ENCODE measurements at places on chromosomes 1 and 21.
A peak's percentile ranks its signal among the peaks of the same experiment; 100 is the strongest.

GRCh38 chr1:18010408-18010807 lies 97.2 kb upstream of the IGSF21 start:
- DNase-seq: no peak

DNA sequence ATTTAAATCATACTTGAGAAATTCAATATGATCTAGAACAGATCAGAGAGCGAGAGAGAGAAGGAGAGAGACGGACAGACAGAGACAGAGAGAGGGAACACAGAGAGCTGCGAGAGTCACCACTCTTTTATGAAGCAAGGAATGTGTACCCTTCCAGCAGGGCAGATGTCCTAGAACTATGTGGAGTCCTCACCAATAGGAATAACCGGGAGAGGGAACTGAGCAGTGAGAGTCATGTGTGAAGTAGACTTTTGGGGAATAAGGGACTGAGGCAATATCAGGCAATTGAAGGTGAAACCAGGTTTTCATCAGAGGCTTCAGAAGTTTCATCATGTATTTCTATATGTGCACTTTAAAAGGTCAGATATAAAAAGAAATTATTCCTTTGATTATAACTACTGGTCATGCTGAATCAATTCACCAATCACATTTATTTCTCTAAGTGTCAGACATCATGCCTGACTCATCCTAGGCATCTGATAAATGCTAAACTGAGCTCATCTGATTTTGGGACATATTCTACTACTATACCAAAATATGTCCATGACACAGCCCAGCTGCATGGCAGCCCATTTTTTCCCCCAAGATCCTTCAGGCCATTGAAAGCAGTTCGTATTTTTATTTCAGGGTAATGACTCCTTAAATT lies 22.4 kb downstream of the VTCN1 start:
- no peak for DNase-seq

DNA sequence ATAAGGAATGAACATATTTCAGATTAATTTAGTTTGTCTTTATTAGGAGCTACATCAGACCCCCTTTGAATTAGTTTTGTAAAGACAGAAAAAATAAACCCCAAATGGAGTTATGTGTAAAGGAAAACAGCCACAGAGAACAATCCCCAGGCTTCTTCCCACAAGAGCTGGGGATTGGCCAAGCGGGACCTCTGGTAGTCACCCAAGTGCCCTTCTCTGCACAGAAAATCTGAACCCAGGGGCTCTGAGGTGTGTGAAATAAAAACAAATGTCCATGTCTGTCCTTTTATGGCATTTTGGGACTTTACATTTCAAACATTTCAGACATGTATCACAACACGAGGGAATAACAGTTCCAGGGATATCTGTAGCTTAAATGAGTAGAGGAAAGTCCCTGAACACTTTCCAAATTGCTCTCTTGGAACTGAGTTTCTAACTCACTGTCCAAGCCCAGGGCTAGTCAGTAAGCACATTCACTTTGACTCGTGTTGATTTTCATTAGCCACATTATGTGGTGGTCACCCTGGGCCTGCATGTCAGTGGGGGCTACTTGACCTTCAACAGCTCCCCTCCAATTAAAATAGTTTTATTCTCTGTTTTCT lies 22.5 kb downstream of the DPT start:
- DNase-seq: no peak

- no peak for DNase-seq
Observed at GRCh38 chr1:224554620-224555259, 61.4 kb upstream of the CNIH3 start.

- DNase-seq: no peak
Observed at GRCh38 chr21:33244082-33244778, 14.5 kb downstream of the IFNAR2 start.

DNA sequence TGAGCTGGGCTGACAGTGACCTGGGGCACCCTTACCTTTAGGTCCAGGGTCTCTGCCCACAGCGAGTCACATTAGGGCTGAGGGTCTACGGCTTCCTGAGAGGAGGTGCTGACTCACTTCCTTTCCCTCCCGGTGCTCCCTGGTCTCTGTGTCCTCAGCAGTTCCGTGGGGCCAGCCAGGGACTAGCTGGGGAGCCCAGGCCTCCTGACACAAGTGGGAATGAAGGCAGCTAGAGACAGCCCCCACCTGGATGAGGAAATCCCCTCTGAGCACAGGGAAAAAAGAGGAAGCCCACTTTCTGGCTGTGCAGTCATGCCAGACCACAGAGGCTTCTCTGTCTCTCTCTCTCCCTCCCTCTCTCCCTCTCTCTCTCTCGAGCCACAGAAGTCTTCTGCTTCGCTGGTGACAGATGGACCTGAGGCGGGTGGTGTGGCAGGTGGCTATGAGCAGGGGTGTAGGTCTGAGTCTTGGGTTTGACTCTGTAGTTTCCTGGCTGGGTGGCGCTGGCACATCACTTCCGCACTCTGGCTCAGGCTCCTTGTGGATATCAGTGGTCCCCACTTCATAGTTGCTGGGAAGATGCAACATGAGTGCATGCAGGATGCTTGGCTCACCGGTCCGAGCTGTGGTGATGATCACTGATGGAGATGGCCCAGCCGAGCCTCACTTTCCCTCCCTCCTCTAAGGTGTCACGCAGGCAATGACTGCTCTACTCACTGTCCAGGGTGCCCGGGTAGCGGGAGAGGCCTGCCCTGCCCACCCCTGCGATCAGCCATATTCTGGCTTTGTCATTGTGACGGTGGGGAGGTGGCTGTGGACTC lies 3.5 kb downstream of the SLC66A1 start:
- DNase-seq: peak; percentile 64

DNA sequence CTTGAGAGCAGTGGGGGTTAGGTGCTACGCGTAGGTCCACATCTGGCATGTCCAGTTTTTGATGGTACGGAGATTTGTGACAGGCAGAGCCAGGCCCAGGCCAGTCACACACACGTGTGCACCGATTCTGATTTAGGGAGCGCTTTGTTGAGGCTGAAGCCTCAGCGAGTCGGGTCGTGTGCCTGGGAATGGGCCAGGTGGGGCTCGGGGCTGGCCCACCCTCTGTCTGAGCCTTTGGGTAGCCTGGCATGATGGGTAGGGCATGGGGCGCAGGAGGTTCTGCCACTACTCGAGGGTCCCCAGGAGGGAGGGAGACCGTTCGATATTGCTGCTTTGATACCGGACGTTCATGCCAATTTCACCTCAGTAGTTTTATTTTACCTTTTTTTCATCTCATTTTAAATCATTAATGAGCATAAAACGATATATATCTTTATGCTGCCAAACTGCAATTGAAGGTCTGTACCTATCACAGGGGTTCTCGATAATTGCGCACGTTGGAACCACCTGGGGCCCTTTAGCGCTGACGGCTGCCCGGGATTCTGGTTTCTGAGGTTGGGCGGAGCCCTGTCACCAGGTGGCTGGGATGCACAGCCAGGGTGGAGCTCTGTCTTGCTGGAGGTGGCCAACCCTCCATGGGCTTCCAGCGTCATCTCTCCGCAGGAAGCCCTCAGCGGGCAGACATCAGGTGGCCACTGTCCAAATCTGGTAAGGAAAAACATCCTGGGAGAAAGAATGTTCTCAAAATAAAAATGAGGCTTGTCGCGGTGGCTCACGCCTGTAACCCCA lies 71.9 kb downstream of the SCCPDH start:
- DNase-seq: no peak

DNA sequence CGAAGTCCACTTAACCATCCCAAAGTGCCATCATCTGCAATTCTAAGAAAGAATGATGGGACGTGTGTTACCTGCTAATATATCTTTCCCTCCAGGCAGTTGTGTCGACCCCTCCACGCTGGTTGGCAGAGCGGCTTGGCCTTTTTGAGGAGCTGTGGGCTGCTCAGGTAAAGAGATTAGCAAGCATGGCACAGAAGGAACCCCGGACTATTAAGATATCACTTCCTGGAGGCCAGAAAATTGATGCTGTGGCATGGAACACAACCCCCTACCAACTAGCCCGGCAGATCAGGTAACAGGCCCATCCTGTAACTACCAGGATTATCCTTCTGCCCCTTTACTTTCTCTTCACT lies 520 bp downstream of the TARS2 start:
- no peak for DNase-seq

DNA sequence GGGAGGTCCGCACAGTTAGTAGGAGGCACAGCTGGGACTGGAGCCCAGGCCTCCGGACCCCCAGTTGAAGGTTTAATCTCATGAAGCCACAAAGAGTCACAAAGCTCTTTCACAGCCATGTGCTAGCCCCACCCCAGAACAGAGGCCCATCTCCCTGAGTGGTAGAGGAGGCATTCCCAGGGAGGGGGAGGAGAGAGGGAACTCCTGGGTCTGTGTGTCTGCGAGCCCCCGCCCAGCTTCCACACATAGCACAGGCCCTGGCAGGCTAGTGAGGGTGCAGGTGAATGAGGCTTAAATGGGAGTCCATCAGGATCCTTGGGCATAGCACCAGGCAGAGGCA lies 197.8 kb downstream of the MATN1 start:
- DNase-seq: no peak

- no peak for DNase-seq
Observed at GRCh38 chr1:155175281-155175926, 1.8 kb downstream of the TRIM46 start.

GRCh38 chr21:45987121-45987711 lies 5.6 kb downstream of the COL6A1 start:
- no peak for DNase-seq

DNA sequence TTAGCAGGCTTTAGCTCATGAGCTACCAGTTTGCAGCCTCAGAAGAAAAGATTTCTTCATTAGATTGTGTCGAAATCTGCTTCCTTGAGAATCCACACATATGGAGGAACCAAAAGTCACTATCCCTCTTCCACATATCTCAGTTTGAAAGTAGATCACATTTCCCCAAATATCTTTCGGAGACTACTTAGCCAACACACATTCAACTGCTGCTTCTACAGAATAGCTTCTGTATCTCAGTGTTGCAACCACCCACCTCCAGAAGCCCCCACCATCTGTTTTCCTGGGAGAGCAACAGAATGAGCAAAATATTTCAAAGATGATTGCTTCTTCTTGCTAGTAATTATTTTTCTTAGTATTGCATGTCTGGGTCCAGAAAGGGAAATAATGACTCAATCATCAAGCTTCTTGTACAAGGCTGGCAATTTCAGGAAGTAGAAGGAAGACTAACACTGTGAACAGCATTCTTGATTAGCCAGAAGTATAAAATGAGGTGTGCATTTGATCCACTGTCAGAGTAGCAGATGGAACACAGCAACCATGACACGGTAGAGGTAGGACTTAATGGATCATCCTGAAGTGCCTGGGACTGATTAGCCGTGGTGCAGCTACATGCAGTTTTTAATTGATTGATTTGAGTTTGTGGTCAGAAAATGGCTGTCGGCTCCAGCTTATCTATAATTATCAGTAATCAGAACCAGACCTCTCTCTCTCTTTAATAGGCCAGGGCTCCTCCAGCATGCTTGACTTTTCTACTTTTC lies 24.9 kb downstream of the ZC3H11B start:
- DNase-seq: no peak

DNA sequence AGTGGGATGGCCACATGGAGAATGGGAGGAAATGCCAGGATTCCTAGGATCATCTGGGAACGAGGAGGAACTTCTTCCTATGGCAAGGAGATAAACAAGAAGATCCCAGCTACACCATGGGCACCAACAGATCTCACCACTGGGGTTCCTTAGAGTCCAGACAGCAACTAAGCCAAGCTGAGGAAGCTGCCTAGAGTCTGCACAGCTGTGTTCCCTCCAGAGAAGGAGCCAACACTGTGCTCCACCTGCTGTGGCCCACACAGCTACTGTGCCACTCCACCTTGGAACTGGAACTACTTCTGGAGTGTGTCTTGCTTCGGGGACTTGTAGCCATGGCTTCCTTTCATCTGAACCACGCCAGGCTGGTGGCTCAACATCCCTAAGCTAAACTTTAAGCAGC lies 6.0 kb downstream of the IFNAR1 start:
- no peak for DNase-seq

- DNase-seq: no peak
Observed at GRCh38 chr1:66730462-66730861, 21.8 kb upstream of the DYNLT5 start.

DNA sequence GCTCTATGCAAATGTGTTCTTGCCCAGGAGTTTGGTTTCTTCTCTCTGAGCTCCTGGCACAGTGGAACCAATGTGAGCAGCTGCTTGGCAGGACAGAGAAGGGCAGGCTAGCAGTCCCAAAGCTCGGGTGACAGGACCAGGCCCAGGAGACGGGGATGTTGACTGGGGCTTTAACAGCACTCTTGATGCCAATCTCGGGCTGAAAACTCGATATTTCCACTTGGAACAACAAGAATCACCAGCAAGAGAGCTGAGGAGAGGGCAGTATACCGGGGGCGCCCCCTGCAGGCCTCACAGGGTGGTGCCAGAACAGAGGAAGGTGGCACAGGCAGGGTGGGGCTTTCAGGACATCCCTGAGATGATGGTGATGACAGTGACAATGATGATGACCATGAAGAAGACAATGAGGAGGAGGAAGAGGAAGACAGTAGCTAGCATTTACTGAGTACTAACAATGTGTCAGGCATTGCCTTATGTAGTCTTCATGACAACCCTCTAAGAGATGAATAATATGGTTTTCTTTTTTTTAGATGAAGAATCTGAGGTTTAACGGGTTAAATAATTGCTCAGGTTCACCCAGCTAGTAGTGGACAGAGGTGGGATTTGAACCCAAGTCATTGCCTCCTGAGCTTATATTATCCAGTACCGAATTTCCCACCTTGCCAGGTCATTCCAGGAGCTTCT lies 2.7 kb upstream of the KCNJ9 start:
- peak; percentile 65 for DNase-seq

- no peak for DNase-seq
Observed at GRCh38 chr21:45522381-45522780, 19.9 kb downstream of the SLC19A1 start.

DNA sequence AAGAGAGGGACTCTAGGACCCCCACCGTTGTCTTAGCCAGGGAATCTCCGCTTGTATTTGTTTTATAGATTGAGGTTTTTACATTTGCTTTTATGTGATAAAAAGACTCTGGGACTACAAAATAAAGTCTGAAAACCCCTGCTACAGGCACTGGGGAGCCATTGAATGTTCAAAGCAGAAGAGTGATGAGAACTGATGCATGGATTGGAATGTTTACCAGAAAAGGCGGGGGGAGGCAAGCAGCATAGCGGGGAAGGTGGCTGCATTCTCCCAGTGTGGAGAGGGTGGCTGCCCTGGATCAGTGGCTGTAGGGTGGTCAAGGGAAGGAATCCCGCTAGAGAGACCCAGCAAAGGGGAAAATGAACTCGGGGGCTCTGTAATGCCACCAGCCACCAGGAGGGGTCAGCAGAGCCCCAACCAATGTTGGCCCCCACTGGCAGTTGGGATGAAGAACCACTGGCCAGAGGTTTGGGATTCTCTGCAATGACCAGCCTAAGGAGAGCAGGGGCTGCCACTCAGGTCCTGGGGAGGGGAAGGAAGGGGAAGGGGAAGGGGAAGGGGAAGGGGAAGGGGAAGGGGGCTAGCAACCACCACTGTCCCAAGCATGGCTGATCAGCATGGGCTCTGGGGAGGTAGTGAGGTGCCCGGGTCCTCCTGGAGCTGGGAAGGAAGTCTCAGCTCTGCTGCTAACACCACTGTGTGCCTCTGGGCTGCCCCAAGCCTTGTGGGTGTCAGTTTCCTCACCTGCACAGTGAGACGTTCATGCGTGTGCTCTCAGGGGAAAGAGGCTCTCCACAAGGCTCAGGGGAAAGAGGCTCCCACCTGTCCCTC lies 19.2 kb upstream of the PEF1 start:
- DNase-seq: peak; percentile 86

GRCh38 chr1:53652441-53653199 lies 86.3 kb downstream of the GLIS1 start:
- no peak for DNase-seq

All from GM19239 (cell line).